COR-L47 (cell line): ENCODE measurements at places on chromosomes 3 and 15.

- no peak for DNase-seq
These were observed 38.0 kb downstream of the APBA2 start for GRCh38 chr15:28923726-28924280.

- DNase-seq: no peak
These were observed 125.3 kb upstream of the BCL6 start for GRCh38 chr3:187870360-187871203.

DNA sequence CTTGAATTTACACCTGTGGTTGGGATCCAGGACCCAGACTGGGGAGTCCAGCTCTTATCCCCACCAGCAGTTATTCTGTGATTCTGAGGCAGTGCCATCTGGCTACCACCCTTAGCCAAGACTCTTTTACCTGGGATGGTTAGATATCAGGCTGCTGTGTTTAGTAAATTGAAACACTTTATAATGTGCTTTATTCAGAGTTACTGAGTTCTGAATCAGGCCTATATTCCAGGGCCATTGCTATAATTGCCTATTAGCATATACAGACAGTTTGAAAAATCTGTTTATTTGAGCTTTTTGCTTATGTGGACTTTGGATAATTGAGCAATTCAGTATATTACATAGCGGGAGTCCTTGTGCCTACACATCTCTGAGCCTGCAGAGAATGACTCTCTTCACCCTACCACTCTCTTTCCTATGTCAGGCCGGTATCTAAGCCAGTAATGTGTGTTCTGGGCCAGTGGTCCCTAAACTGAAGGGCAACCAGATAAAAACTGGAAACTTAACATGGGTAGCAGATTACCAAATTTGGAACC lies 45.4 kb upstream of the TRAK1 start:
- DNase-seq: no peak

DNA sequence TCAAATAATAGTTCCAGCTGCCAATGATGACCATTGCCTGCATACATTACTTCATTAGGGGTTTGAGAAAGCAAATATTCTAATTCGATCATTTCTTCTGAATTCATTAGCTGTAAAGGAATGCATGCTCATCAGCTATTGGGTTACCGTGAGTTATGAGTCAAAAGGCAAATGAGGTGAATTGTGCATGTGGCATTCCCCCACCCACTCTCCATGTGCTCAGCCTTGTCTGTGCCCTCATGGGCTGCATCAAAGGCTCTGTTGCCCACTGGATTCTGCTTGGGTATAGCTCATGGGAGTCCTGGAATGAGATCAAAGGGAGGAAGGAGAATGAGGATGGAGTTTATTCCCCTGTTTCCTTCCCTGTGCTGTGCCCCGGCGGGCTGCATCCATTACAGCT lies 99.3 kb upstream of the CHRNA7 start:
- DNase-seq: no peak

GRCh38 chr3:55162031-55162795 lies 234.4 kb upstream of the LRTM1 start:
- no peak for DNase-seq

- no peak for DNase-seq
These were observed 88.7 kb downstream of the ARIH1 start for GRCh38 chr15:72562878-72563277.

GRCh38 chr3:30477149-30477921 lies 129.1 kb upstream of the TGFBR2 start:
- DNase-seq: no peak

- DNase-seq: no peak
These were observed 18.3 kb upstream of the TRAK1 start for GRCh38 chr3:42072831-42073301.

GRCh38 chr15:70023064-70023768 lies 74.5 kb downstream of the TLE3 start:
- DNase-seq: no peak

GRCh38 chr15:76533060-76533820 lies 196.7 kb downstream of the ISL2 start:
- DNase-seq: no peak

DNA sequence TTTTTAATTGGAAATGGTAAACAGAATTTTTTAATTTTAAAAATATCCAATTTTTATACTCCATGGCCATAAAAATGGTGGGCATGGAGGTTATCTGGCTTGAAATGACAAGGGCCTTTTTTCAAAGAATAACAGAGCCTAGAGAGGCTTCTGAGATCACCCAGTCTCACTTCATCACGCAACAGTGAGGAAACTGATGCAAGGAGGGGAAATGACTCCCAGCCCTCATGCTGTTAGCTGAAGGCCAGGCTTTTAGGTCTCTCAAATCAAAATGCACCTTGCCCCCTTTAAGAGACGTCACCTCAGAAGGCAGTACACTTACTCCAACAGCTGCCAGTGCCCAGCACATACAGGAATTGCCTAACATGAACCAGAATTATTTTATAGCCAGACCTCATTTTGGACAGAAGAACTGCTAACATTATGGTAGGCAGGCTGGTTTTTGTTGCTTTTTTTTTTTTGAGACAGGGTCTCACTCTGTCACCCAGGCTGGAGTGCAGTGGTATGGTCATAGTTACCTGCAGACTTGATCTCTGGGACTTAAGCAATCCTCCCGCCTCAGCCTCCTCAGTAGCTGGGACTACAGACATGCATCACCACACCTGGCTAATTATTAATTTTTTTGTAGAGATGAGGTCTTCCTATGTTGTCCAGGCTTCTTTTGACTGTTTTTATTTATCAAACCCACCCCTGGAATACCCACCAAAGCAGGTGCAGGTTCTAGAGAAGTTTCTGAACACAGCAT lies 9.1 kb downstream of the RAB43 start:
- no peak for DNase-seq

- DNase-seq: no peak
These were observed 50.2 kb downstream of the CHDH start for GRCh38 chr3:53795789-53796560.

- peak; percentile 76 for DNase-seq
These were observed 984.1 kb downstream of the EPHA3 start for GRCh38 chr3:90091549-90091948.

DNA sequence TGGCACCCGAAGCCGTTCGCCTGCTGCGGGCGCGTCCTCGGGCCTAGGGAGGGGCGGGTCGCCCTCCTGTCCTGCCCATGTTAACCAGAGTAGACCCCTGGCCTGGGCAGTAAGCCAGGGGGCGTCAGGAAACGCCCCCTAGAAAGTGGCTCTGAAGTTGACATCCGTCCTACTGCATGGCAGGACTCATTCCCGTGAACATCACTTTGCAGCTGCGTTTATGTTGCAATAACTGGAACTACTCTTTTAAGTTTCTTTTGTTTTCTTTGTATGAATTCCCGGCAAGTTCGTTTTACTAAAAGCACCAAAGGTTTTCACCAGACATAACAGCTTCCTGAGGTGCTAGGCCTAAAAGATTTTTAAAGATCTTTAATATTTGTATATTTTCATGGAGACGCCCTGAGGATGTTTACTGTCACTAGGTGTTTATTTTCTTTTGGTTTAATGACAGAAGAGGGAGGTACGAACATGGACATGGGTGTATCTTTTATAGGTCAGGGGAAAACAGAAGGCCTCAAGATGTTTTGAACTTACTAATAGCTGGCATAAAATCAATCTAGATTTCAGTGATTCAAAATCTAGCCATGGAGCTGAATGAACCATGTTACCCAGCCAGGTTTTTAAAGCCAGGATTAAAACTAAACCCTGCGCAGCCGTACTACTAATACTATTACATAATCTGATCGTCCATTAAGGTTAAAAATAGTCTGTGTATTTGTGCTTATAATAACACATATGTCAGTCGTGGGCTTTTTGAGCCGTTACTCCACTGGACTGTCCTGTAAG lies 1.0 kb downstream of the C15orf61 start:
- DNase-seq: no peak

- DNase-seq: no peak
These were observed 27.9 kb downstream of the EHD4 start for GRCh38 chr15:41944313-41944940.

GRCh38 chr3:179141890-179142289 lies 6.3 kb upstream of the PIK3CA start:
- DNase-seq: no peak

GRCh38 chr15:39835550-39835949 lies 52.9 kb upstream of the FSIP1 start:
- no peak for DNase-seq

DNA sequence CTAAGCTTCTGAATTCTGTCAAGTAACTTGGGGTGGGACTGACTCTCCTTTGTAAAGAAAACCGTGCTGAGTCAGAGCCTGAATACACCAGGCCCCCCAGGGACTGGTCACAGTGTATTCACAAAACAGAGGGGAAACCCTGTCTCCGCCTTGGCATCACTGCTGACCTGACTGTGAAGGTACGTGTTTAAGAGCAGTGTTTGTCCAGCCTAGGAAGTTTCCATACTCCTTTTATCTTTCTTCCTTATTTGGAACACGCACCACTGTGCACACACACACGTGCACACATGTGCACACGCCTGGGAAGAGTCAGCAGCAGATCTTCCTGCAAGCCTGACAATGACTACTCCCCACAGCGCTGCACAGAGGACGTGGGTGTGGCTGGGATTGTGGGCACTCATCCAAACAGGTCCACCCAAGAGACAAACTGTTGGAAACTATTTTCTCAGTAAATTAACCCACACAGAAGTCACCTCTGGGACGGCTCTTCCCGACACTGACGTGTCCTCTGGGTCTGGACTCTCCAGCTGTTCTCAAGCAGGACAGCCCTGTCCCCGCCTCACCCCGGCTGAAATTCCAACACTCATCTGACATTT lies 87.7 kb downstream of the ATP10A start:
- peak; percentile 20 for DNase-seq

DNA sequence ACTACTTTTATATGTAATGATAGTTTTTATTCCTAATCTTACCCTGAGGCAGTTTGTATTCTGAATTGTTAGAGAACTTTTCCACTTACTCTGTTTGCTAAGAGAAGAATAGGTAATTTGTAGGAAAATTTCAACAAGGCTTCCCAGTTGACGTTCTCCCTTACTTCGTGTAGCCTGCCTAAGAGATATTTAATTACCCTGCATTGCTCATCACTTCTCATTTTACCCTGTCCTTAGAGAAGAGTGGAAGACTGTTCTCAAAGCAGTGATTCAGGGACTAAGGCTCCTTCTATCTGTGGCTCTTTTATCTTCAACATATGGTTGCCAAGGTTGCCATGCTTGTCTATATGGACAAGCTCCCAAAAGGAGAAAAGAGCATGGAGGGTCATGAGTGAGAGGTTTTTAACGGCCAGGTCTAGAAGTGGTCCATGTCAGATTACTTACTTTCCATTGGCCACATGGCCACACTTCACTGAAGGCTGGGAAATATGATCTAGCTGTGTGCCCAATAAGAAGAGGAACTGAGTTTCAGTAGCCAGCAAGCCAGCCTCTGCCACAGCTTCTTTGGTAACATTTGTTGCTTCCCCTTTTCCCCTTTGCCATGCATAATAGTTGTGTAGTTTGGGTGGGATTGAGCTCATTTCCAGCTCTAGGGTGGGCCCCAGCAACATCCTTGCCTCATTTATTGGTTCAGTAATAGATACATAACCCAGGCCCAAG lies 22.1 kb downstream of the PDE8A start:
- DNase-seq: no peak

GRCh38 chr3:10961921-10962320 lies 30.6 kb upstream of the SLC6A1 start:
- peak; percentile 36 for DNase-seq
